ENCODE measurements at places on chromosomes 3 and 15.

DNA sequence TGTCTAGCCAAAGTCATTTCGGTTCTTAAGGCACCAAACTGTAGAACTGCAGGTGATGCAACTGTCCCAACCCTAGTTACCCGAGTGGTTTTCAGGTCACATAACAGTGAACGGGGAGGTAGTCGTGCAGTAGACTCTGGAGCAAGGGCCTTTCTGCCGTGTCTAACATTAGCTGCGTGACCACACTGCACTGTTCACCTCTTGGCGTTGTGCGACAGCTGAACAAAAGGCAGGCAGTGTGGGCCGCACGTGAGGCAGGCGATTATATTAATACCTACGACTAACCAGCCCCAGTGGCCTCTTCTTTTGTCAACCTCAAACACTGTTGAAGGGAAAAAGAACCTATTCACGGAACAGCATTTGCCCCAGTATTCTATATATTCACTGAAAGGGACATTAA, 2.8 kb downstream of the LRRN1 start:
- no peaks in the 10 kb centered on the region for H3K36me3 ChIP-seq
- peaks cover 14% of the 10 kb centered on the region for H3K27me3 ChIP-seq
- peaks cover 16% of the 10 kb centered on the region for H3K4me1 ChIP-seq
- DNase-seq = no peak
- H3K4me3 ChIP-seq = no peak overlapping the region
- no peak overlapping the region for H3K27ac ChIP-seq

GRCh38 chr15:45110256-45110820, 3.6 kb downstream of the DUOX2 start:
- H3K4me1 ChIP-seq = peaks cover 29% of the 10 kb centered on the region
- H3K27ac ChIP-seq = no peak overlapping the region
- no peak for DNase-seq
- no peaks in the 10 kb centered on the region for H3K36me3 ChIP-seq
- no peak overlapping the region for H3K4me3 ChIP-seq
- peaks cover 57% of the 10 kb centered on the region for H3K27me3 ChIP-seq

GRCh38 chr3:43316783-43317460, 30.6 kb downstream of the SNRK start:
- no peak for DNase-seq
- peaks cover 30% of the 10 kb centered on the region for H3K36me3 ChIP-seq
- H3K27me3 ChIP-seq = no peaks in the 10 kb centered on the region
- no peak overlapping the region for H3K4me3 ChIP-seq

DNA sequence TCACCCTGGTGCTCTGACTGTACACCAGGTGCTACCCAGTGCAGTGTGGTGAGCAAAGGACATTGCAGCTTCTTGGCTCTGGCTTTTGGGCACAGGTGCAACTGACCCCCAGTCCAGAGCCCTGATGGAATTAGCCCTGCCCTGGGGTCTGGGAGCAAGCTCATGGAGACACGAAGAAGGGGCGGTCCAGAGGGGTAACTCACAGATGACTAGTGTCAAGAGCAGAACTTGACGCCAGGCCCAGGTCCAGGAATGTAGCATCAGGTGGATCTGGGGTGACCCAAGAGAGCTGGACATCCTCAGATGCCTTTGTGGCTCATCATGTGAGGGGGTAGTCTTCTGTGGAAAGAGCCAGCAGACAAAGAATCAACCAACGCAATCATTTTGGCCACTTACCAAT, 88.9 kb downstream of the ASB7 start:
- DNase-seq = no peak
- no peak overlapping the region for H3K27ac ChIP-seq
- H3K36me3 ChIP-seq = no peaks in the 10 kb centered on the region
- H3K4me3 ChIP-seq = no peak overlapping the region
- peaks cover 6% of the 10 kb centered on the region for H3K27me3 ChIP-seq

- H3K4me3 ChIP-seq = no peak overlapping the region
- H3K4me1 ChIP-seq = peaks cover 18% of the 10 kb centered on the region
- H3K27ac ChIP-seq = no peak overlapping the region
- H3K36me3 ChIP-seq = peaks cover 35% of the 10 kb centered on the region
- DNase-seq = no peak
- H3K27me3 ChIP-seq = no peaks in the 10 kb centered on the region
These were observed 52.3 kb downstream of the PGPEP1L start for GRCh38 chr15:98955331-98955730.

DNA sequence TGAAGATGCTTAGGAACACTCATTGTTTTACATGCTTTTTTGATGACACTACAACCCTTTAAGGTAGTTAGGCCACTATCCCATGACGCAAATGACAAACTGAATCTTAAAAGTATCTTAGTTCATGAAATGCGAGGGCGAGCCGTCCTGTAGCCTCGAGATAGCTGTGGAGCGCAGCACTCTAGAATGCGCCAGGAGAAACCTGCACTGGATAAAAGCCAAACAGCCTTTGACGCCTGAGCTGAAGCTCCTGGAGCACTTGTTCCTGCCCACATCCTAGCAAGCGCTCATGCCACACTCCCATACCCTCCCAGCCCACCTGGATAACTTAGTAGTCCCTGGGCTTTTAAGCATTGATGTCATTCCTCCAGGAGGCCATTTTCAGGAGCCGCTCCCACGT, 516.9 kb downstream of the GABRG3 start:
- peaks cover 1% of the 10 kb centered on the region for H3K36me3 ChIP-seq
- no peak overlapping the region for H3K27ac ChIP-seq
- H3K4me1 ChIP-seq = no peaks in the 10 kb centered on the region

GRCh38 chr15:99844150-99844549, 110.9 kb upstream of the LYSMD4 start:
- no peaks in the 10 kb centered on the region for H3K27me3 ChIP-seq
- H3K27ac ChIP-seq = peak overlapping the region; percentile 87

GRCh38 chr15:67319961-67320360, 65.4 kb downstream of the IQCH start:
- DNase-seq = no peak
- H3K4me1 ChIP-seq = no peaks in the 10 kb centered on the region
- H3K27me3 ChIP-seq = peaks cover 4% of the 10 kb centered on the region
- H3K4me3 ChIP-seq = no peak overlapping the region
- no peaks in the 10 kb centered on the region for H3K36me3 ChIP-seq

Data from activated CD8-positive, alpha-beta T cell treated with anti-CD3 and anti-CD28 coated beads for 36 hours (primary cell).